Common myeloid progenitor, CD34-positive (primary cell): ENCODE measurements at places on chromosomes 4 and X.
A peak's percentile ranks its signal among the peaks of the same experiment; 100 is the strongest.

DNA sequence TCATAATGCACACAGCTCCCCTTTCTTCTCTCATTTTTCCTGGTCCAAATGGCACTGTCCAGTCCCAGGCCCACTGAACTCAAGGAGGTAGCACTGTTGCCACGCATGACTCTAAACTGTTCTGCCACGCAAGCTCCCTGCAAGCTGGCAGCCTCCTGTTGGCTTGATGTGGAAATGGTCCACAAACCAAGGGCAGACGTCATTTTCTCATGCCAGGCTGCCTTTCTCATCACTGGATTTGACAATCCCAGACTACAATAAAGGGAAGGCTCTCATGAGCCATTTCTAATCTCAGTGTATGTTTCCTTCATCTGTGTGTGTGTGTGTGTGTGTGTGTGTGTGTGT is 22.4 kb downstream of the OTOP1 start:
- no peak for DNase-seq

DNA sequence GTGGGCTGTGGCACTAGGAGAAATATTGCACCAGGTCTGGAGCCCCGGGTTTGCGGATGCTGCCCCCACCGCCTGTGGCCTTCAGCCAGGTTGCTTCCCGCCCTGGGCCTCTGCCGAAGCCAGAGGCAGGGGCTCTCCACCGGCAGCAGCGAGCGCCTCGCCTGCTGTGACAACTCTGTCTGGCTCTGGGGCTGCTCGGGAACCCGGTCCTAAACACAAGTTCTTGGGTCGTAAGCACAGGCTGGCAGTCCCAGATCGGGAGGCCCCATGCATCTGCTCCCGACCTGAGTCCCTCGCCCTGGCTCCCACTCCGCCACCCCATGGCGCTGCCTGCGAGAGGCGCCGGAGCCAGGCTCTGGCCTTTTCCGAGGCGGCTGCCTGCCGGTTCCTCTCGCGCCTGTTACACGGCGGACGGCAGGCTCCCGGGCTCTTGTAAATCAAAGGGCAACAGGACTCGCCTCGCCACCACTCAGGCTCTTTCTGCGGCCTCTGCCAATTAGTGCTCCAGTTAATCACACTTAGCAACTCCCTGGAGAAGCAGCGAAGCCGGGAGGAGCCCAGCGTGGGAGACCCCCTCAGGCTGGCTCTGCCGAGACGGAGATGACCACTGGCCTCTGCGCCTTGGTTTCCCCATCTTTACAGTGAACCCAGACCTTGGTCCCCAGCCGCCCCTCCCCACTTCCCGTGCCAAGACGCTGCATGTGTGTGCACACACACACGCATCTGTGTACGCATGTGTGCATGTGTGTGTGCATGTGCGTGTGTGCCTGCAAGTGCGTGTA is 109.2 kb downstream of the DCTD start:
- DNase-seq, result peak; percentile 45

GRCh38 chrX:11419102-11419501 is 125.9 kb downstream of the AMELX start:
- DNase-seq, result peak; percentile 40

GRCh38 chr4:13829457-13829856 is 201.9 kb upstream of the BOD1L1 start:
- no peak for DNase-seq

GRCh38 chrX:152817078-152817764 is 13.3 kb downstream of the CETN2 start:
- no peak for DNase-seq

- no peak for DNase-seq
Observed at GRCh38 chr4:21198683-21199082, 498.4 kb downstream of the PACRGL start.

- no peak for DNase-seq
Observed at GRCh38 chr4:106258145-106259045, 57.6 kb downstream of the TBCK start.

DNA sequence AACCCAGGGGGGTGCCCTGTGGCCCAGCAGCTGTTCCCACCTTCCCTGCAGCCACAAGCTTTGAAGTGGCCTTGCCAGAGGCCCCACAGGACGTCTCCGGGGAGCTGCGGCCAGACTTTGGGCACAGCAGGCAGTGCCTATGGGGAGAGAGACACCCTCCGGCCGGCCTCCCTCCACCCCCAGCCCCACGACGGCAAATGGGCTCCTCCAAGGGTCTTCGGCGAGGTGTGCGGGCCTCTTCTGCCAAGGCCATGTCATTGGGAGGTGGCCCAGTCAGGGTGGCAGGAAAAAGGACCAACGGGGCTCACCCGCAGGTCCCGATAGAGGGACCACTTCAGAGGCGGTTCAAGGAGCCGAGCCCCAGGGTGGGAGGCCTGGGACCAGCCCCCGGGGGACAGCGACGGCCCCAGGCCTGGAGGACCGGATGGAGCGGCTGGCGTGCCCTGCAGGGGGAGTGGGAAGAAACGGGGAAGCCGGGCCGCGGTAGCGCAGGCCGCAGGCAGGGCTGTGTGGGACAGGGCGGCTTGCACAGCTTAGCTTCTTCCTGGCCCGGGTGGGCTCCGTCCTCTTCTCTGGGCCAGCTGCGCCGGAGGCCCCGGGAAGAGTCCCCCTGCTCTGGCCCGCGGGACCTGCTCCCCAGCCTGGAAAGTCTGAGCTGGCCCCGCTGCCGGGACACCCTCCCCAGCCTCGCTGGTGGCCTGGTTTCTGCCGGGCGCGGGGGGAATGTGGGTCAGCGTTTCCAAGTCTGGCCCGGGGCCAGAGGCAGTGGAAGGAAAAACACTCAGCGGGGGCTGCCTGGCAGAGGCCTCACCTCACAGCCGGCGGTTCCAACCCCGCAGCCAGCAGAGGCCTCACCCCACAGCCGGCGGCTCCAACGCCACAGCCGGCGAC is 21.9 kb upstream of the SPON2 start:
- no peak for DNase-seq

DNA sequence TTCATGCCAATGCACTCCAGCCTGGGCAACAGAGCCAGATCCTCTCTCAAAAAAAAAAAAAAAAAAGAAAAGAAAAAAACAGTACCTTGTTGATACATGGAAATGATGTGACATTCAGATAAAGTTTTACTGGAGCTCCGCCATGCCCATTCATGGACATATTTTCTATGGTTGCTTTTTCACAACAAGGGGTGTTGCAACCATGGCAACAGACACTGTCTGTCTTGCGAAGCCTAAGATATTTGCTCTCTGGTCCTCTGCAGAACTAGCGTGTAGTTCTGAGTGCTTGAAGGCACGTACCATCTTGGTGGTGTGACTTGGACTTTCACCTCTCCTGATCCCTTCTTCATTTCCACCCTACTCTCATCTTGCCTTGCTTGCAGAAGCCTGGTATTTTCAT is 53.2 kb downstream of the TBL1X start:
- no peak for DNase-seq

GRCh38 chr4:172631832-172632231 is 536.8 kb upstream of the GALNT7 start:
- no peak for DNase-seq

GRCh38 chrX:129493643-129494042 is 29.6 kb downstream of the SMARCA1 start:
- no peak for DNase-seq

DNA sequence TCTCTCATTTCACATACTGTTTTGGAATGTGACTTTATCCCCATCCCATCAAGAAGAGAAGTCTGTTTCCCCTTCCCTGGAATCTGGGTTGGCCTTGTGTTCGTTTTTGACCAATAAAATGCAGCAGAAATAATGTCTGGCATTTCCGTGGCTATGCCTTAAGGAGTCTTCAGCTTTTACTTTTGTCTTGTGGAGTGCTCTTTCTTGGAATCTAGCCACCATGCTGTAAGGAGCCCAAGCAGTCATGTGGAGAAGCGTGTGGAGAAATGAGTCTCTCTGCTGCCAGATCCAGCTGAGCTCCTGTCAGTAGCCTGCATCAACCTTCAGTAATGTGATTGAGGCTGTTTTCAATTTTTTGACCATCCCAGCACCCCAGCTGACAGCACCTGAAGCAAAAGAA is 84.4 kb upstream of the ARMCX2 start:
- no peak for DNase-seq

DNA sequence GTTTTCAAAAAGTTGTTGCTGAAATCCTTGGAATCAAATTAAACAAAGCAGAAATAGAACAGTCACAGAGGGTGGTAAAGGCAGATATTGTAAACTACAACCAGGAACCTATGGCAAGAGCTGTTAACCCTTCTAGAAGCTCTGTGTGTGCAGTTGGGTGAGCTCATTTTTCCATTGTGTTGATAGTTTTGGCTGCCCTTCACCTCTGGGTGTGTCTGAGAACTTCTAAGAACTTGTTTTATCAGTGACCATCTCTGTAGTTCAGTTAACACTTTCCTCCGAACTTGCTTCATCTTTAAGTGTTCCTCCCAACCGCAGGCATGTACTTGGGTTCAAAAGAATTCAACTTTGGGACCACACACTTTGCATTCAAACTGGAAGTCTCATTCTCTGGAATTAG is 32.7 kb downstream of the RBMX start:
- no peak for DNase-seq

DNA sequence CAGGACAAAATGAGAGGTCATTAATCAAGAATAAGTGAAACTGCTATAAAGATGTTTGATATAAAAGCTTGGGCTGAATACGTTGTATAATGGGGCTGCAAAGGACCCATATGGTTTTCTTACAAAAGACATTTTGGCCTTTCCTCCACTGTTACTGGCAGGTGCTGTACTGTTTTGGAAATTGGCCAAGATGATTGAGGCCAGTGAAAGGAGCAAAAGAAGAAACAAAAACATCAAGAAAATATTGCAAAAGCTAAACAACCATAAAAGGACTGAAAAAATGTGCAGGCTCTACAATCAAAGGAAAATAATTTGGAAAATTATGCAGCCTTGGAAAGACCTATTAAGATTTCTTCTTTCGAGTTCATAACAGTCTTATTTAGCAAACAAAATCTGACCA is 222.2 kb upstream of the PPP1R2C start:
- DNase-seq, result no peak

DNA sequence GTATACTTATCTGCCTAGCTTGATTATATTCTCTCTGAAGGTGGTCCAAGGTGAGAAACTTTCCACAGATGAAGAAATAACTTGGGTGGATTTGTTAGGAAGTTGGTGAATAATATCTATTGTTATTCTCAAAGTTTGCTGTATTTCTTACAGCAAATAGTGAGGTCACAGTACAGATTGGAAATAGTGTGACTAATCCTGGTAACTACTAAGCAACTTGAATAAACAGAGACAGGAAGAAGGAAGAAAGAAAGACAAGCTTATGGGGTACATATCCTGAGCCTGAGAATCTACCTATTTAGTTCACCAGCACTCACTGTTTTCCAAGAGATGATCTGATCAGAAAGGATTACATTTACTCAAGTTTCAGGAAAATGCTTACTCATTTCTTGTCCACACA is 1416.1 kb downstream of the RPA4 start:
- peak; percentile 4 for DNase-seq

GRCh38 chr4:96742332-96743014 is 902.6 kb downstream of the PDHA2 start:
- no peak for DNase-seq

DNA sequence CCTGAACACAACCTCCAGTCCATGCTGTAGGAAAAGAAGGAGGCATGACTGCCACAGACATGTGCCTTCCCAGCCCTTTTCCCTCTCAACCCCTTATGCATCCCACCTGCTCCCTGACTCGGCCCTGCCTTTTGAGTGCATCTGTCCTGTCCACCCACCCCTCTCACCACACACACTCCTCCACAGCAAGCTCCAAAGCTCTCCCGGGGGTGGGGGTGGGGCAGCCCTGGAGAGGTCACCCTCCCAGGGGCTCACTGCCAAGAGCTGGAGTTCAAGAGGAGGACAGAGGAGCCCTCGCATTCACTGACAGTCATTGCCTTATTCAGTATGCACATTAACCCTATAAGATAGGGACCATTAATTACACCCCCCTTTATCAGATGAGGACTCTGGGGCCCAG is 46.6 kb upstream of the MAMLD1 start:
- DNase-seq, result no peak

DNA sequence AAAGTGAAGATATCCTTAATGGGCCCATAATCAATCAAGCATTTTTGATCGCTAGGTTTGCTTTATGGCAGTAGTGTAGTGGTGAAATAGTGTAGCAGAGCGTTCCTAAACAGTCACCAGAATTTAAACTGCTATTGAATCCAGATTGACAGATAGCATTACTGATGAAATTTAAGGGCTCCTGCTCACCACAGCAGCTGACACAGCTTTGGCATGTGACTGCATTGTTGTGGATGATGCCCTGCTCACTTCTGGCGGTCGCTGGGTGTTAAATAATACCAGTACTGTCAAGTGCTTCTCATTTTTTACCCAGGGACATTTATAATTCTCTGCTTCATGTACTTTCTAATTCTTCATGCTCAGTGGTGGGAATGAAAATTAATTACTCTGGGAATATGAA is 102.0 kb upstream of the ARHGAP24 start:
- DNase-seq, result no peak

GRCh38 chrX:123447506-123447905 is 263.4 kb downstream of the GRIA3 start:
- no peak for DNase-seq

GRCh38 chrX:128714425-128714824 is 662.2 kb upstream of the ACTRT1 start:
- DNase-seq, result no peak

- DNase-seq, result peak; percentile 71
Observed at GRCh38 chr4:174856926-174857800, 28.1 kb upstream of the GLRA3 start.

- DNase-seq, result no peak
Observed at GRCh38 chr4:148289740-148290139, 152.5 kb downstream of the NR3C2 start.

DNA sequence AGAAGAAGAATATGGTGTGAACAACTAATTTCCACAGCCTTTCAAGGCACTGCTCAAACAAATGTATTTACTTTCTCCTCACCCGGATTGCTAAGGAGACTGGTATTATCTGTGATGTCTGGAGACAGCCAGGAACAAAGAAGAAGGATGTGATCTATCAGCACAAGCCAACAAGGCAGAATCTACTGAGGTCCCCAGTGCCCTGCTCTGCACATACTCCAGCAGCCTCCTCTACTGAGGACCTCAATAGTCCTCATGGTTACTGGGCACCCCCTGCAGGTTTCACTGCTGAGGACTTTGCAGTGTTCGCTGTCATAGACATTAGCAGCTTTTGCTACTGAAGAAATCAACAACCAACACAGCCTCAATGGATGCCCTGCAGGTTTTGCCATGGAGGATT is 930.1 kb downstream of the ADGRL3 start:
- no peak for DNase-seq

DNA sequence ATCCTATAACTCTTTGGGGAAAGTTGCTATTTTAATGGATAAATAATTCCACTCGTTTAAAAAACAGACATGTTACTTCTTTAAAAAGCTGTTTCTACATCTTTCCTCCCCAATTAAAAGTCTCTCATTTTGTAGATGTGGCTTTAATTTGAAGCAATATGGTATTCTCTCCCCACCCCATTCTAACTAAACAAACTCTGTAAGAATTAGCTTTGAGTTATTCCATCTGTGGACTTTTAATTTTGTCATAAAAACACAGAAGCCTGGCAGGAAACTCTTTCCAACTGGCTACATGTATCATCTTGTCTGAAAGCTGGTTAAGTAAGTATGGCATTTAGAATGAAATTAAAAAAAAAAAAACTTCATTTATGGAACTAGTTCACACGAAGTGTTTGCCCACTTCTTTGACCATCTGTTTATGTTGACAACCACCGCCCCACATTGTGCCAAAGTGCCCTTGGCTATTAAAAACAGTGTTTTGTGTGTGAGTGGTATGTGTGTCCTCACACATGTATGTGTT is 140.3 kb downstream of the NAA11 start:
- no peak for DNase-seq
